Heart right ventricle (tissue), 16 donors: ENCODE measurements at places on chromosomes 3 and 15.

GRCh38 chr15:88636050-88636449, 2.8 kb upstream of the ISG20 start:
- peaks cover 3% of the 10 kb centered on the region for H3K36me3 ChIP-seq
- H3K27me3 ChIP-seq, result no peaks in the 10 kb centered on the region
- no peak overlapping the region for H3K4me3 ChIP-seq
- no peak overlapping the region for H3K27ac ChIP-seq

DNA sequence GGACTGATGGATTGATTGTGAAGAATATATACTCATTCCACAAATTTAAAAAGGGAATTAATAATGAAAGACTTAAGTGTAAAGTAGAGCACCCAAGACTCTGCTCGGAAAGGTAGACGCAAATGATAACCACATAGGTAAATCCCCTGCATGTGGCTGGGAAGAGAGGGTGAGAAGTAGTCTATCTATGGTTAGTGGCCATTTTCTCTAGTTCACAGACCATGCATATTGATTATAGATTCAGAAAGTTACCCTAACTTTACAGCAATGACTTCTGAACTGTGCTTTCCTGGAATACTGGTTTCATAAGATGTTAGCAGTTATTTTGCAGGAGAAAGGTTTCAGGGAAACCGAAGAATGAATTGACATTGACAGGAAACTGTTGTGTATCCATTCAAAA, 51.7 kb downstream of the CASR start:
- H3K27ac ChIP-seq, result no peak overlapping the region
- H3K27me3 ChIP-seq, result no peaks in the 10 kb centered on the region
- no peaks in the 10 kb centered on the region for H3K36me3 ChIP-seq
- no peak overlapping the region for H3K4me3 ChIP-seq

- no peak overlapping the region for H3K4me3 ChIP-seq
- no peak for DNase-seq
- H3K27ac ChIP-seq, result peak overlapping the region; percentile 29
These were observed 626.5 kb upstream of the TBL1XR1 start for GRCh38 chr3:177823701-177824189.

DNA sequence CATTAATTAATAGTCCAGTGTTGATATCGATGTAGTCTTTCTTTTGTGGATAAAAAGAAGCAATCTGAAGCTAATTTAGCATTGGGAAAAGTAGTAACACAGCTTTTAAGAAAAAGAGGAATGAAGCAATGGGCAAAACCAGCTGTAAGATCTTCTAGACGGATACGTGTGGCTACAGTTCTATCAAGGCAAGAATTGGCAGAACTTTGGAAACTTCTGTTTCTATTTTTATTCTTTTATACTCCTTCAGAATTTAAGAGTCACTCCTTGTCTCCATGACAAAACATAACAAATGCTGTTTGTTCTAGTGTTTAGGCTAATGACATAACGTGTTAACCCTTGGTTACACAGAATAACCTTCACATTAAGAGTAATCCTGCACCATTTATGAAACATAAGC, 289.2 kb downstream of the ROBO2 start:
- H3K4me1 ChIP-seq, result peaks cover 14% of the 10 kb centered on the region
- no peaks in the 10 kb centered on the region for H3K27me3 ChIP-seq
- H3K4me3 ChIP-seq, result no peak overlapping the region
- no peak for DNase-seq

DNA sequence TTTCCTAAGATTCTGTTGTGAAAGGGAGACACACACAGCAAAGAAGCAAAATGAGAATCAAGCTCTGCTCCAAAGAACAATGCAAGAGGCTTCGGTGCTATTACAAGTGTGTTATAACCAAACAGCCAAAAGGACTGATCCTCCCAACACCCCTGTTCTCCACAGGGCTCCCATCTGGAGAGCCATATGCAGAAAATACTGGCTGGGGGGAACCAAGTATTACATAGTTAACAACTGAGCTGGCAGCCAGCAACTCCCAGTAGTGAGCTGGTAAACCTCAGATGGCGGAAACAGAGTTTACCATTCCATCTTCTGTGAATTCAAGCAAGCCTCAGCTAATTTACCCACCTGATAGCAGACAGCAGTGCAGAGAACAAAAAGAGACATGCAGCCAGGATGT, 156.4 kb downstream of the NTRK3 start:
- no peaks in the 10 kb centered on the region for H3K36me3 ChIP-seq
- no peaks in the 10 kb centered on the region for H3K4me1 ChIP-seq
- no peak for DNase-seq
- peaks cover 6% of the 10 kb centered on the region for H3K27me3 ChIP-seq
- no peak overlapping the region for H3K4me3 ChIP-seq
- no peak overlapping the region for H3K27ac ChIP-seq

DNA sequence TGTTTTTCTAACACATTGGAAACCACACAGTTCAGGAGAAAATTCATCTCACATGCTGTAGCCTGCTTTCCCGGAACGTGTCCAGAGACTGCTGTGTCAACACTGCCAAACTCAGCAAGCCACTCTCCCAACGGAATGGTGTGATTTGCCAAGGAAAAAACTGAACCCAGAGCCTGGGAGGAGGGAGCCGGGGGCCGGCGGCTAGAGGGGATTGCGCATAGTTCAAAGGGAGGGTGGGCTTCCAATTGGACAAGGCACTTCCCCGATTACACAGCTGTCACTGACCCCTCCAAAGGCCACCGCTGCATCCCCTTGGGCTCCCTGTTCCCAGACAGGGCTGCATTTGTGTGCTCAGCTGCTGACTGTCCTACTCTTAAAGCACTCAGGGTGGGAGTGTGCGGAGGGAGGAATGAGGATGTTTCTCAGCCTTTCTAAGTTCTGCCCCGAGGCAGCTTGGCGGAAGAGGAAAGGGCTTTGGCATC, 256.2 kb downstream of the ZNF621 start:
- peak; percentile 79 for DNase-seq
- no peaks in the 10 kb centered on the region for H3K36me3 ChIP-seq
- peak overlapping the region; percentile 78 for H3K27ac ChIP-seq
- peak overlapping the region; percentile 3 for H3K4me3 ChIP-seq
- H3K4me1 ChIP-seq, result peaks cover 15% of the 10 kb centered on the region
